Posterior cingulate gyrus (tissue), 11 donors: ENCODE measurements at places on chromosomes 12 and 14.

GRCh38 chr12:93148412-93148811 lies 219.3 kb upstream of the EEA1 start:
- no peak for DNase-seq

DNA sequence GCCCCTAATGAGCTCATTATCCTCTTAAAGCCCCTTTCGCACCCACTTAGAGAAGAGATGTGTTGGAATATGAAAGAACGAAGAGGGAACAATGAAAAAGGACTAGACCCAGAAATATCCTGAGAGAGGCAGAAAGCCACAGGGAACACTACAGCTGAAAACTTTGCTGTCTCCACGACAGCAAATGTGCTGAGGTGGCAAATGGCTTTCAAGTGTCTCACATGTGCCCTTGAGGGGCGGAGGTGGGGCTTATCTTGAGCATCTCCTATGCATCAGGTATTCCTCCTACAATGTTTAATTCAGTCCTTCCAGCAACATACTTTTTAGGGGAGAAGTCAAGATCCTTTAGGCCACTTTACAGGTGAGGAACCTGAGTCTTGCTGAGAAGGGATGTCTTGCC lies 62.9 kb downstream of the WSCD2 start:
- no peak for DNase-seq

GRCh38 chr12:7303230-7303629 lies 642 bp upstream of the ACSM4 start:
- DNase-seq = no peak

DNA sequence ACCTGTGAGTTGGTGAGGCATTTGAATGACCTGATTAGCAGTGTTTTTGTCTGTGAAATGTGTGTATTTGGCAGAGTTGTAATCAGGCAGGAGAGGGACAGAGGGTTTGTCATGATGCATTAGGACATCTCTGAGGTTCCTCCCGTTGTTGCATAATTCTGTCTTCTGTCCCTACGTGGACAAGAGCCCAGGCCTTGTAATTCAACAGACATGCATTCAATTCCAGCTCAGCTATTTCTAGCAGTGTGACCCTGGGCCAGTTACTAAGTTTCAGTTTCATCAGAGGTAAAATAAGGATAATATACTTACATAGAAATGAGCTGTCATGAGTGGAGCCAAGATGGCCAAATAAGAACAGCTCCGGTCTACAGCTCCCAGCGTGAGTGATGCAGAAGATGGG lies 208.6 kb downstream of the SLC38A4 start:
- DNase-seq = no peak

- no peak for DNase-seq
Measured at GRCh38 chr12:82605115-82605514, 81.6 kb upstream of the TMTC2 start.

GRCh38 chr14:23633160-23633701 lies 2.9 kb upstream of the DHRS2 start:
- DNase-seq = no peak

- DNase-seq = no peak
Measured at GRCh38 chr12:67697443-67697842, 48.9 kb downstream of the DYRK2 start.

DNA sequence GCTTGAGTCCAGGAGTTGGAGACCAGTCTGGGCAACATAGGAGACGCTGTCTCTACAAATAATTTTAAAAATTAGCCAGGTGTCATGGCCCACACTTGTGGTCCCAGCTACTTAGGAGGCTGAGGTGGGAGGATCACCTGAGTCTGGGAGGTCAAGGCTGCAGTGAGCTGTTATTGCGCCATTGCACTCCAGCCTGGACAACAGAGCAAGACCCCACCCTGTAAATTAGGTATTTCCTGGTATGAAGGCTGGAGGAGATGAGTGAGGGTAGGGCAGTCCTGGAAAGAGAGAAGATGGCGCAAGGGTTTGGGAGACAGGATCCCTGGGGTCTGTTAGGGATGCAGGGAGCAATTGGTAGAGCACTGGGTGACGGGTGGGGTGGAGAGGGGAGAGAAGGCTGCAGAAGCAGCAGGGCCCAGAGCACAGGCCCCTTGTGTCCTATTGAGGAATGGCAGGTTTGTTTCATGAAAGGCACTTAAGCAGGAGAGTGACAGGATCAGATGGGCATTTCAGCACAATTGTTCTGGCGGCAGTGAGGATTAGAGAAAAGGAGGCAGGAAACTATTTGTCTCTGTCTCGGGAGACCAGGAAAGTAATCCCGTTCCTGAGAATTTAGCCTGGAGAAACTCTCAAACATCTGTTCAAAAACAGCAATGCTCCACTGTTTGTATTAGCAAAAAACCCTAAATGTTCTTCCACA lies 47.2 kb upstream of the KTN1 start:
- no peak for DNase-seq

GRCh38 chr14:66272221-66272620 lies 213.9 kb upstream of the CCDC196 start:
- DNase-seq = no peak

DNA sequence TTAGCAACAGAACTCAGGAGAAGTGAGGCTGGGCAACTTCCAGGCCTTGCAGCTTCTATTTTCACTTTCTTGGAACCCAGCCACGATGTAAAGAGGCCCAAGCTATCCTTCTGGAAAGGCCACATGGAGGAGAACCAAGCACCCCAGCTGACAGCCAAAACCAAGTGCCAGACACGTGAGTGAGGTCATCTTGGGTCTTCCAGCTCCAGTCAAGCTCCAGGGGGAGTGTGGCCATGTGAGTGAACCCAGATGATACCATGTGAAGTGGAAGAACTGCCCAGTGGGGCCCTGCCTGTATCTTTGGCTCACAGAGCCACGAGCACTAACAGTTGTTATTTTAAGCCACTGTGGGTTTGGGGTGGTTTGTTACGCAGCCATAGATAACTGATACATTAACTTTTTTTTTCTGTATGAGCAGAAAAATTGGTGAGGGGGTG lies 126.8 kb upstream of the MAP1LC3B2 start:
- no peak for DNase-seq

- no peak for DNase-seq
Measured at GRCh38 chr12:102917026-102917787, at the start of gene PAH. TSS of gene PAH (minus strand) at chr12:102917244. CDS start at chr12:102917130, 114 bp downstream.

DNA sequence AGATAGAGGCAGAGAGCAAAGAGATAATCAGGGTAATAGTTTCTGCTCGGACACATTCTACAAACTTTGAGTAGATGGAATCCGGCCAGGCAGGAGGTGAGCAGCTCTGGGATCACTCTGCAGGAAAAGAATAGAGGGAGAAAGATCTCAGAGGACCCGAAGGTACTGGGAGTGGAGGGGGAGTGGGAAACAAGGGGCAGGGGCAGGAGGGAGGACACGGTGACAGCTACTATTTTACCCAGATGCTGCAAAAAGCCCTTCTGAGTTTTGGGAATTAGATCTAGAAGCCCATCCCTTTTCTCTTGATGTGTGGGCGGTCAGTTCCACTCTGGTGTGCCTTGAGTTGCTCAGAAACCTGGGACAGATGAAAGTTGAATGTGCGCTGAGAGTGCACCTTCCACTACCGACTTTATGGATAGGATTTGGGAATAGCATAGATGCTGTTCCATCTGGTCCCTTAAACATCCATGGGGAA lies 556 bp downstream of the GPRC5A start:
- DNase-seq = no peak
